Activated CD4-positive, alpha-beta T cell treated with anti-CD3 and anti-CD28 coated beads for 24 hours (primary cell): ENCODE measurements at places on chromosomes 7 and 10.

DNA sequence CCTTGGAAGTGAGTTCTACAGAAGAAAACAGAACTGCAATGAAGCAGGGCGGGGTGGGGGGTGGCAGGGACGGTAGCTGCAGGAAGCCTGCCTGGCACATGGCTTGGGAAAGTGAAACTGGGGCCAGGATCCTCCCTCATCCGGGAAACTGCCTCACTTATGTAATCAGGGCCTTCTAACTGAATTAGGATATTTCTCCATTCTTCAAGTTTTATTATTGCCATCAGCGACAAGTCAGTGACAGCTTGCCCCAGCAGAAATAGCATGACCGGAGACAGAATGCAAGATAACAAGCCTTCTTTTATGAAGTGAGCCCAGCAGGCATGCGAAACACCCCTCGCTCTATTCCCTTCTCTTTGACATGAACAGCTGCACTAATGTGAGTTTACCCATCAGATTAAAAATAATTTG is 77.5 kb upstream of the CACUL1 start:
- no peak for DNase-seq

DNA sequence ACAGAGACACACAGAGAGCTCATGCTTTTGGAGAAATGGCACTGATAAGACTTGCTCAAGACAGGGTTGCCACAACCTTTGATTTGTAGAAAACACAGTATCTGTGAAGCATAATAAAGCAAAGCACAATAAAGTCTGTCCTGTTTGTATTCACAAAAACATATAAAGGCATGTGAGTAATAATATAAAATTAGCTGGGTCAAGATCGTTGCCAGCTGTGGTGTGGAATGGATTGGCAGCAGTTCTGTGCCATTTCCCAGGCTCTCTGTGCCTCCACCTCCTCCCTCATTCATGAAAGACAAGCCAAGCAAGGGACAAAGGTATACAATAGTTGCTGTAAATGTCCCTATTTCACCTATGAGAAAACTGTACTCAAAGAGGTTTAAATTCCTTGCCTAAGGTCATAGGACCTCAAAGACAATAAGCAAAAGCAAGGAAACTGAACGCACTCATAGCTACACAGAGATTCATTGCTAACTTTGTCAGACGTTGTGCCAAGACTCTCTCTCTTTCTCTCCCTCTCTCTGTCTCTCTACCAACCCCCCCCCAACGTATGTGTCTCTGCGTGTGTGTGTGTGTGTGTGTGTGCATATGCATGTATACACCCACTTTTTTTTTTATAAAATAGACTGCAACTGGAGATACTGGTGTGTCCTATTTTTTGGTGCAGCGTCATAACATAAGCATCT is 31.8 kb downstream of the CHST3 start:
- DNase-seq, result no peak

- no peak for DNase-seq
Observed at GRCh38 chr7:121313793-121314676, 14.8 kb upstream of the WNT16 start.

DNA sequence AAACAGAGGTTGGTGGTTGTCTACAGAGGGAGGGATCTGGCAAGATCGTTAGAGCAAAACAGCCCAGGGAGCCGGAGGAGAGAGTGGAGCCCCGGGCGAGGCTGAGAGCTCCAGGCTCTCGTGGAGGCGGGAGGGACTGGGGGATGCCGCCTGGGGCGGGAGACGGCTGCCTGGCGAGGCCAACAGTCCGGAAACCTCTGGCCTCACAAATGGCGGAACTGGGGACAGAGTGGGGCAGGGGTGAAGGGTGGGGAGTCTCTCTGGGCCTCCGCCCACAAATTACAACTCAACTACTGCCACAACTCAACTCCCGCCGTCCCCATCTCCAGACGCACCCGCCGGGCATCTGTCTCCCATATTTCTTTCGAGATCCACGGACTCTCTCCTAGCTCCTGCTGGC is 47.7 kb downstream of the CLEC2L start:
- no peak for DNase-seq

- DNase-seq, result no peak
Observed at GRCh38 chr7:12222889-12223579, 11.9 kb downstream of the TMEM106B start.

DNA sequence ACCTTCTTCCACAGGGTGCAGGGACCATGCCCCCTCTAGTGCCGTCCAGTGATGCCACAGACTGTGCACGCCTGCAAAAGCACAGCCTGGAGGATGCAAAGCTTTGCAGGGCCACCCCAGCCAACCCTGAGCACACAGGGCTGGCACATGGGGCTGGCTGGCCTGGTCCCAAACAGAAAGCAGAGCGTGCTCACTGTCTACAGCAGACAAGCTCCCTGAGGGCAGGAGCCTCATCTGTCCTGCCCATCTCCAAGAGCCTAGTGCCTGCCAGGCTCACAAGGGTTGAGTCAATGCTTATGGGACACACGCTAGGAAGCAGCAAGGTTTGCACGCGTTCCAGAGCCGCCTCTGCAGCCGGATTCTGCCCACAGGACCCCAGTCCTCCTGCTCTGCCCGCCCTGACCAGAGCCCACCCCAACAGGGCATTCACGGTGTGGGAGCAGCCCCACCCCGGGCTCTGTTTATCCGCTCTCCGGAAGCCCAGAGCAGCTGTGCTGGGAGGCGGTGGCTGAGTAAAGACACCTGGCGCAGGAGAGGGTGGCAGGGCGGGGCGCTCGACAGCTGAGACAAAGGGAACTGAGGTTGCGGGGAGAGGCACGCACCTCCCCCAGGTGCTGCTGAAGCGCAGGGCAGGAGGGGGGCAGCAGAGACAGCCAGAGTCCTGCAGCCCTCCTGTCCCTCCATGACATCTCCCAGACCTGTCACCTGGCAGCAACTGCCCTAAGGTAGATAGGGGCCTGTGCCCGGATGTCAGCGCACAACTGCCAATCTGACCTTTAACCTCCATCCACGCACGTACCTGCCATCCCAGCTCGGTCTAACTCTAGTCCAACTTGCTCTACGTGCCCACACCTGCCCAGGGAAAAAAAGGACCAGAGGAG is 4.3 kb downstream of the KCNH2 start:
- no peak for DNase-seq

DNA sequence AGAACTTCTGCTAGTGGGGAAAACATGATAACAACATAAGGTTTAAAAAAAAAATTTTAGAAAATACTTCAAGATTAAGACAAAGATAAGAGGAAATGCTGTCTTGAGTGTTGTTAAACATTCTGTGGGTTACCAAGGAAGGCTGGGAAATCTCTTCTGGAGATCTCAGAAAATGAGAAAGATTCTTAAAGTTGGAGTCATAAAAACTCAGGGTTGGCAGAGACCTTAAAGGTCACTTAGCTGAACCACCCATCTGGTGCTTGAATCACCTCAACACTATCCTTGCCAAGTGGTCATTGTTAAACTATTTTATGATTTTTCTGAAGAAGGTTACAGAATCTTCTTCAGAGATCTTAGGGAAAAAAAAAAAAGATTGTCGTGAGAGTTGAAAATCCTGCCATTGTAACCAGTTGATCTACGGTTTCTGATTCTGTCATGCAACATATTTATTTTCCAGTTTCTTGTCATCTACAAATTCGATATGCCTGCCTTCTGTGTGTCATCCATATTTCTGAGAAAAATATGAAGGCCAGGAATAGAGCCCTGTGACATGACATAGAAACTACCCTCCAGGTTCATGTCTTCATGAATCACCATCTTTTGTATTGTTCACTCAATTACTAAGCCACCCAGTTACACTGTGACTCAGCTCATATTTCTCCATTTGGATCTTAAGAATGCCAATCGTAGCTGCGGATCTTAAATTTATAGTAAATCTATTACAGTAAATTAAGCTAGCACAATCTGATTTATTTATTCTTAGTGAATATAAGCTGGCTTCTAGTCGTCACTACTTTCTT is 179.2 kb downstream of the ST7 start:
- no peak for DNase-seq

GRCh38 chr7:12695965-12696364 is 8.5 kb downstream of the ARL4A start:
- DNase-seq, result no peak

DNA sequence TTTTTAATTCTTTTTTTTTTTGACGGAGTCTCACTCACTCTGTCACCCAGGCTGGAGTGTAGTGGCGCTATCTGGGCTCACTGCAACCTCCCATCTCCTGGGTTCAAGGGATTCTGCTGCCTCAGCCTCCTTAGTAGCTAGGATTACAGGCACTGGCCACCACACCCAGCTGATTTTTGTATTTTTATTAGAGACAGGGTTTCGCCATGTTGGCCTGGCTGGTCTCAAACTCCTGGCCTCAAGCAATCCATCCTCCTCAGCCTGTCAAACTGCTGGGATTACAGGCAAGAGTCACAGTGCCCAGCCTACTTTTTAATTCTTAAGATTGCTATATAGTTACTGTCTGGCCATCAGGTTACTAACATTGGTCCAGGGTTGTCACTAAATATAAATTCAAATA is 59.6 kb downstream of the ZNF277 start:
- no peak for DNase-seq

DNA sequence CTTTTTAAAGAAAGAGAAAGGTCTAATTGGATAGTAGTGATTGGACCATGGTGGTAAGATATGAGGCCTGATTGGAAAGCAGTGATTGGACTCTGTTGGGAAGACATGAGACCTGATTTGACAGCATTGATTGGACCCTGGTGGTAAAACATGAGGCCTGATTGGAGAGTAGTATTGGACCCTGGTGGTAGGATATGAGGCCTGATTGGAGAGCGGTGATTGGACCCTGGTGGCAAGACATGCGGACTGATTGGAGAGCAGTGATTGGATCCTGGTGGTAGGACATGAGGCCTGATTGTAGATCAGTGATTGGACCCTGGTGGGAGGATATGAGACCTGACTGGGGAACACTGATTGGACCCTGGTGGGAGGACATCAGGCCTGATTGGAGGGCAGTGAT is 444.3 kb downstream of the LRMDA start:
- DNase-seq, result no peak

- no peak for DNase-seq
Observed at GRCh38 chr10:26706936-26707335, 9.4 kb downstream of the PDSS1 start.
